Smooth muscle cell of the pulmonary artery (primary cell): ENCODE measurements at places on chromosomes 1 and 21. TPM values are rescaled to one million over a fixed set of nuclear protein-coding genes. Genes with fewer than 3 reads are reported as not detected.

The PLA2G2C gene
- total RNA-seq, result not detected in 2 replicates

The OXCT2 gene
- 1.3 and 1.8 TPM in 2 replicates for total RNA-seq

The PLA2G2D gene
- not detected in 2 replicates for total RNA-seq

The C8A gene
- total RNA-seq, result not detected in 2 replicates

The EDN2 gene
- not detected in 2 replicates for total RNA-seq

The KRTAP10-7 gene
- total RNA-seq, result not detected in 2 replicates

The NBPF26 gene
- 21.2 and 28.0 TPM in 2 replicates for total RNA-seq

The PRAMEF14 gene
- total RNA-seq, result not detected in 2 replicates

The IRF6 gene
- total RNA-seq, result 2.7 and 4.1 TPM in 2 replicates

The TAS1R1 gene
- 0.20 and 0.46 TPM in 2 replicates for total RNA-seq

The LCE1B gene
- not detected in 2 replicates for total RNA-seq

The PRAMEF26 gene
- not detected in 2 replicates for total RNA-seq

The COL8A2 gene
- total RNA-seq, result 6.6 and 13.8 TPM in 2 replicates

The DEPDC1 gene
- 3.2 and 9.0 TPM in 2 replicates for total RNA-seq

The F5 gene
- total RNA-seq, result under 0.01 TPM in 1 of 2 replicates, not detected in the other

The FAM72C gene
- 0.23 and 0.46 TPM in 2 replicates for total RNA-seq

The ANGPTL3 gene
- not detected in 2 replicates for total RNA-seq

The OR2L13 gene
- not detected in 2 replicates for total RNA-seq

The RIPK4 gene
- total RNA-seq, result 3.3 and 15.0 TPM in 2 replicates

The IFNGR2 gene
- 58.0 and 70.3 TPM in 2 replicates for total RNA-seq
